ENCODE measurements at places on chromosomes 6 and 20. TPM values are rescaled to one million over a fixed set of nuclear protein-coding genes. Genes with fewer than 3 reads are reported as not detected.

NOL7 gene
- total RNA-seq, result 48.7 TPM

BPIFB1 gene
- total RNA-seq, result not detected

MYL9 gene
- total RNA-seq, result 197 TPM

ZGPAT gene
- total RNA-seq, result 24.3 TPM

JAG1 gene
- total RNA-seq, result 254 TPM

CD2AP gene
- 18.1 TPM for total RNA-seq

ZC3H12D gene
- 0.21 TPM for total RNA-seq

FGD2 gene
- not detected for total RNA-seq

WASF1 gene
- 26.2 TPM for total RNA-seq

TMEM74B gene
- not detected for total RNA-seq

C6orf163 gene
- total RNA-seq, result 3.8 TPM

GRCh38 chr20:53792946-53793536 lies 199.4 kb upstream of the ZNF217 start:
- DNase-seq, result no peak

- DNase-seq, result no peak
Observed at GRCh38 chr20:8434326-8434876, 302.3 kb downstream of the PLCB1 start.

- DNase-seq, result no peak
Observed at GRCh38 chr20:10550204-10551118, 115.4 kb downstream of the SLX4IP start.

- no peak for DNase-seq
Observed at GRCh38 chr20:54432966-54433365, 42.4 kb upstream of the DOK5 start.

- no peak for DNase-seq
Observed at GRCh38 chr6:135876058-135876457, 24.6 kb downstream of the PDE7B start.

GRCh38 chr6:57205550-57206328 lies 16.4 kb downstream of the RAB23 start:
- DNase-seq, result no peak

- no peak for DNase-seq
Observed at GRCh38 chr6:3340894-3341293, 82.1 kb downstream of the PSMG4 start.

DNA sequence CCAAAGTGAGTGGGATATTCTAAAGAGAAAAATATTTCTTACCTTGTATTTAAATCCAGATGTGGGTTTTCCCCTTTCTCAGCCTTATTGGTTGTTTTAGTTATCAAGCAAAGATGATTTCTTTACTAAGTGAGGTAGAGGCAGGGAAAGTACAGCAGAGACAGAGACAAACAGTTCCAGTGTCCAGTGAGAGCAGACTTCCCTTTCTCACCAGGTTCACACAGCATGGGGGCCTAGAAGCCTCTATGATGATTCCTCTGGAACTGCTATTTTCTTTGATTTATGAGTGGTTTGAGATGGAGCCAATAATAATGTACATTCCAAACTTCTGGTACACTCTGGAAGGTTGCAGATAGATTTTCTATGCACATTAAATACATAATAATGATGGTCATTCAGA lies 234.0 kb upstream of the MARCKS start:
- no peak for DNase-seq

DNA sequence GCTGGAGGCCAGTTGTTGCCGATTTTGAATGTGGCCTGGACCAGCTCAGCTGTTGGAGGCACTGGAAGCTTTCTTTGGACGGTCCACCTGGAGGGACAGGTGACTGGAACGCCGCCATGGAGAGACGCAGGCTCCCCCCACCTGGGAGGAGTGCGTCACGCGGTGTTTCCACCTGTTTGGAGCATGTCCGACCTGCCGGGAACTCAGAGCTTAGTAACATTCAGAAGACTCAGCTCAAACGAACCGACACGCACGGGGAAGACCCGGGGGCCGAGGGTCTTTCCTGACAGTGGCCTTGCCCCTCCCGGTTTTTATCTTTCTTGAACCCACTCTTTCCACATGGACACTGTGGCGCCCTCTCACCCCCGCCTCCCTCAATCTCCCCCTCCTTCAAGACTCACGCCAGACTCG lies 141.6 kb downstream of the SMOC2 start:
- peak; percentile 75 for DNase-seq

DNA sequence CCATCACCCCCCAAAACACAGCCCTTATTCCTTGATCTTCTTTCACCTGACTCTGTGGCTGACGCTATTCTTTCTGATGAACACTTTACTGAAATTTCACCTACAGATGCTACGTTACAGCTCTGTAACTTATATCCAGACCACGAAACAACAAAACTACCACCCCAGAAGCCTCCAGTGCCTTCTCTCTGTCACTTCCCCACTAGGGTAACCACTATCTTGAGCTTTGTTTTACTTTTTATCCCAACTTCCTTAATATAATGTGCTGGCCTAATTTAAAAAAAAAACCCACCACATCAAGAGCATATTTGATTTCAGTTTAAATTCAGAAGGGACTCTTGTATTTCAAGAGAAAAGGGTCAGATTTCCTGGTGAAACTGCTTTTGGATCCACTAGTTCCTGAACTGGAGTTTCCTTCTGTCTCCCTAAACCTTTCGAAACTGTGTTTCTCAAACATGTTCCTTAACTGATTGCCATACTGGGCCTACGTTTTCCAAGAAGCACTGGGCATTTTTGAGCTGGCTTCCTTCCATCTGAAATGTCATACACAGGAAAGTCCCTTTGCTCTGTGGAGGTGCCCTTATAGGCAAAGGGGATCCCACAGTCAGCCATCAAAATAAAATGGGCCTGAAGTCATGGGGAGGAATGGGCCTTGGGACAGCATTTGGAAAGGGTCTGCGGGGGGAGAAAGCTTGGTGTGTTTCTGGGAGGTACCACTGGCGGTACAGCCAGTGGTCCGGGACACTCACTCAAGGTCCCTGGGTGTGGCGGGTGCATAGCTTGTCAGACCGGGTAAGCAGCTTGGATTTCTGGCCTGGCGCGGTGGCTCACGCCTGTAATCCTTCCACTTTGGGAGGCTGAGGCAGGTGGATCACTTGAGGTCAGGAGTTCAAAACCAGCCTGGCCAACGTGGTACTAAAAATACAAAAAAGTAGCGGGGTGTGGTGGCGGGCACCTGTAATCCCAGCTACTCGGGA lies 25.8 kb upstream of the RTF2 start:
- DNase-seq, result no peak

DNA sequence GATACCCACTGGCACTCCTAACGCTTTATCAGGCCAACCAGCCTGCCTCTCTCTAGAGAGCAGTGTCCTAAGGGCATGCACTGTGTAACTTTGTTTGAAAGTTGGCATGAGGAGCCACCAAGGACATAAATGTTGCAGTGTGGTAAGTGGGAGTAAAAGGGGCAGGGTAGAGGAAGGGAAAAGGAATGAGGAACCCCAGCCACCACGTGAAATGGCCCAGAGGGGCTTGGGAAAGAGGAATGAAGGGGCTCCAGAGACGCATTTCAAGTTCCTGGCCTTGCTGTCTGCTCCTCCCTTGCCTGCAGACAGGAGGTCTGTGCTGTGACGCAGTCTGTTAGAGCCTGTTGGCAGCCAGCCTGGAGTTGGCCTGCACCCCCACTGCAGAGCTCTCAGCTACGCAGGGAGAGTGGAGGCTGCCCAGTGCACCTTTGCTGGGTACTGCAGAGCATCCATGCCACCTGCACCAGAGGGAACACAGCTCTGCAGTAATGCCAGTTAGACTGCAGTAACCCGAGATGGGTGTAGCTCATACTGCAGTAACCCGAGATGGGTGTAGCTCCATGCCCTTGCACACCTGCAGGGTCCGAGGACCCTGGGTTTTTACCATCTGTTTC lies 86.8 kb upstream of the SNAP25 start:
- DNase-seq, result no peak

DNA sequence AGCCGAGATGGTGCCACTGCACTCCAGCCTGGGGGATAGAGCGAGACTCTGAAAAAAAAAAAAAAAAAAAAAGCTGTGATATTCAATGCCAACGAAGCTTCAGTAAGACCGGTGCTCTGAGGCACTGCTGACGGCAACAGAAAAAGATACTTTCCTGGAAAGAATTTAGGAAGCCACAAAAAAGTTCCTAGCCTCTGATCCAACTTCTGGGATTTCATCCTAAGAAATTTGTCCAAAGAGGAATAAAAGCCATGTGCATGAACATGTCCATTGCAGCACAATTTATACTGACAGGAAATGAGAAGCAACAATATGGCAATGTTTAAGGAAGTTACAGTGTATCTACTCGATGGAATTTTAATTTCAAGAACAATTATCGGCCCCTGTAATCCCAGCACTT lies 24.5 kb upstream of the CARMIL1 start:
- DNase-seq, result no peak

DNA sequence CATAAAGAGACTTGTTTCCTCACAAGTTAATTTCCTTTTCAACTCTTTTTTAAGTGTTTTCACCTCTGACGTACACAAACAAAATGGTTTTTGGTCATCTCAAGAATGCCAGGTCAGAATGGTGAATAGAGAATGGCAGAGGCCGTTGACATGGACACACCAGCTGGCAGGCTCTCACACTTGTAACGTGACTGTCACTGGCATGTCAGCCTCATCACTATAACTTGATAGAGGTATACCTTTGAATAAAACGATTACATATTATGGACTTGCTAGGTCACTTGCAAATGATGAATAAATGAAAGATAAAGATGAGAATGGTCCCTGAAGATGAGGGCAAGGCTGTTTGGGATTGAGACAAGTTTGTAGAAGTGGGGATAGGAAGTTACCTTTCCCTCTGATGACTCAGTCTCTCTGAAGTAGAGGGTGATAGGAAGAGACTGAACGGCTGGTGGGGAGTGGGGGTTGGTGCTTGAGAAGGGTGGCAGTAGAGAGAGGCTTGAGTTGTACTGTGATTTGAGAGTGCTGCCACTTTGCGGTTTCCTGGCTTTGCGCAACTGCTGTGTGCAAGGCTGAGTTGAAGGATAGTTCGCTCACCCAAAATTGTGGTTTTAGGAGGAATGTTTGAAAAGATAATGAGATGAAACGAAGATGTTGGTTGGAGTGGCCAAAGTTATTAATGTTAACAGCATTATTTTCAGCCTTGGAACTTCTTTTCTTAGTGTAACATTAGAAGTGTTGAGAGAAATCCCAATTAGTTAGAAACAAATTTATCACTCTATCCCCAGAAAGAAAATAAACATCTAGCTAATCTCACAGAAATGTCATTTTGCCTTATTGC lies 30.3 kb downstream of the TBPL1 start:
- no peak for DNase-seq

GRCh38 chr6:152096863-152097496 lies 289.5 kb downstream of the ESR1 start:
- DNase-seq, result no peak

GRCh38 chr6:42610416-42610815 lies 46.6 kb downstream of the UBR2 start:
- DNase-seq, result no peak

DNA sequence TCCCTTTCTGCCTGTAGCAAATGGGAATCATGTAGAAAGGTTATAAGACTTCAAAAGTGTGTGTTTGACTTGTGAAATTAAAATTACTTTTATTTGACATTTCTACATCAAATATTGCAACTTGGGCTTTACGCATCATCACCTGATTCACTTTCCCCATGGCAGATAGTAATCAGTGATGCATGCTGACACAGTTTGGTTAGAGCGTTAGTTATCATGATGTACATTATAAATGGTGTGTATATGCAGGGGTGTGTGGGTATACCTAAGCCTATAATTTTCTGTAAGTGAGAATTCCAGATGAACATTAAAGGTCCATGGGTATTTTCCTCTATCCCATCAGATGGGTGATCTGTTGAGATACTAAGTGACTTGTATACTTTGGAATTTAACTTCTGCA lies 141.5 kb downstream of the KLHL32 start:
- DNase-seq, result no peak

DNA sequence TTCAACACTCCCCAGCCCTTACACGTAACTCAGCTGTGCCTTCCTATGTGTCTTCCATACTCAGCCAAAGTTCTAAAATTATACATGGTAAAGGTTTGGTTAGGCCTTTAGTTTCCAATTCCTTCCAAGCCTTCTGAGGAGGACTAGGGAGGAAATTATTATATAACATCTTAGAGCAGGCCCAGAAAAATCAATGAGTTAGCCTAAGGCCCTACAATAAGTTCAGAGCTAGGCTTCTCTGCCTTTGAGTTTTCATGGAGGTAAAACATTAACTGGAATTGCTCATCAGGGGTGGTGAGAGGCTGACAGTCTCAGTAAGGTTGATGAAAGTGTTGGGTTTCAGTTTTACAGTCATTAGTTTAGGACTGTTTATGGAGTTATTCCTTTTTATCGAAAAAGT lies 286.0 kb downstream of the ADGB start:
- no peak for DNase-seq

DNA sequence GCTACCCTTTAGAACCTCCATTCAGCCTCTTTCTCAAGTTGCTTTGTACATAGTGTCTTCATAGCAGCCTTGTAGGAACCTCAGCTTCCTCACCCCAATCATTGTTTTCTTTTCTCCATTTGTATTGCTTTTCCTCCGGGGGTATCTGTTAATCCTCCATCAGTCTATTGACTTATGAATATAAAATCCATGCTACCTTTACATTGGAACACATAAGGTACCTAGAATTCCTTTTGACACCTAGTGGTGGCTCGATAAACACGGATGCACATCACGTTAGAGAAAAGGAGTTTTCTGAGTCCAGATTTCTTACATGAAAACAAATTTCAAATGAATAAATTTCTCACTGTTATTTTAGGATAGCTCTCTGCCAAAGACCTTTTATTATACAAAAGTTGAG lies 6.3 kb upstream of the EDN1 start:
- no peak for DNase-seq

DNA sequence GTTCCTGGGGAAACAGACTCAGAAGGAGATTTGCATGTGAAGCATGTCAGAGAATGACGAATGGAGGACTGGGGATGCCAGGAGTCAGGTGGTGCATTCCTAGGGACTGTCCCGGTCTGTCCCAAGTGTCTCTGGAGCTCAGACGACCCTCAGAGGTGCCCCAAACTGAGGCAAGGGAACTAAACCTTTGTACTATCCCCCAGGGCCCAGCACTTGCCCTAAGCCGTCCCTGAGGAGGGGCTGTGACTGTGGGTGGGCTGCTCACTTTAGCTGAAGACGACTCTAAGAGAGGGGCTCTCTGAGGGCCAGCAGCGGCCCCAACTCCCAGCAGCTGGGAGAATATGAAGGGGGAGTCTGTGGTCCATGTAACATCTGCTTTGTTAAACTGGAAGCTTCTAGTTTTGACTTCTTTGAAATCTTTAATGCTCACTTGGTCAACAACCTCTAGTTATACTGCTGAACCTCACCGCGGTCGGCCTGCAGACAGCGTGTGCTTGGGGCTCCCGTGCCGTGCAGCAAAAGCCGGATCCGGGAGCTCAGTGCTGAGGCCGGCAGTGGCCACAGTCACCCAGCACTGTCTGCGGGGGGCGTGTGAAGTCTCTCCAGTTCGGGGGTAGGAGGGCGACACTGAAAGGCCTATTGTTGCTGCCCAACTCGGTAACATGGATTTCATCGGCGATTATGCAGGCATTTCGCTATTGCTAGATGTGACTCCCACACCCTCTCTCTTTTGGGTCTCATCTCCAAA lies 34.2 kb downstream of the TUBB2B start:
- no peak for DNase-seq

- DNase-seq, result no peak
Observed at GRCh38 chr6:70549327-70549726, 17.4 kb upstream of the SDHAF4 start.
